ENCODE measurements at places on chromosomes 5 and 9.

DNA sequence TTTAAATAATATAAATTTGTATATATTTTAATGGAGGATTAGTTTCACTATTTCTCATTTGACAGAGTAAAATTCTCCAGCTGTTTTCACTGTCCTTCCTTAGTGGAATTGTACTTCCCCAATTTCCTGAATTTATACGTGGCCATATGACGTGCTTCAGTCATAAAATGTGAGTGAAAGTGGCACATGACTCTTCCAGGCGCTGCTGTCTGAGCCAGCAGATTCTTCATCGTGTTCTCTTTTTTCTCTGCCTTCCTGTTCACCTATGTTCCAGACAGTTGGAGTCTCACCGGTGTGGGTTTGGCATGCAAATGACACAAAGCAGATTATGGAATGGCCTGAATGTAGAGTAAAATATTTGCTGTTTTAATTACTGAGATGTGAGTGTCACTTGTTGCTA, 684.1 kb downstream of the SEMA5A start:
- no peak for DNase-seq

DNA sequence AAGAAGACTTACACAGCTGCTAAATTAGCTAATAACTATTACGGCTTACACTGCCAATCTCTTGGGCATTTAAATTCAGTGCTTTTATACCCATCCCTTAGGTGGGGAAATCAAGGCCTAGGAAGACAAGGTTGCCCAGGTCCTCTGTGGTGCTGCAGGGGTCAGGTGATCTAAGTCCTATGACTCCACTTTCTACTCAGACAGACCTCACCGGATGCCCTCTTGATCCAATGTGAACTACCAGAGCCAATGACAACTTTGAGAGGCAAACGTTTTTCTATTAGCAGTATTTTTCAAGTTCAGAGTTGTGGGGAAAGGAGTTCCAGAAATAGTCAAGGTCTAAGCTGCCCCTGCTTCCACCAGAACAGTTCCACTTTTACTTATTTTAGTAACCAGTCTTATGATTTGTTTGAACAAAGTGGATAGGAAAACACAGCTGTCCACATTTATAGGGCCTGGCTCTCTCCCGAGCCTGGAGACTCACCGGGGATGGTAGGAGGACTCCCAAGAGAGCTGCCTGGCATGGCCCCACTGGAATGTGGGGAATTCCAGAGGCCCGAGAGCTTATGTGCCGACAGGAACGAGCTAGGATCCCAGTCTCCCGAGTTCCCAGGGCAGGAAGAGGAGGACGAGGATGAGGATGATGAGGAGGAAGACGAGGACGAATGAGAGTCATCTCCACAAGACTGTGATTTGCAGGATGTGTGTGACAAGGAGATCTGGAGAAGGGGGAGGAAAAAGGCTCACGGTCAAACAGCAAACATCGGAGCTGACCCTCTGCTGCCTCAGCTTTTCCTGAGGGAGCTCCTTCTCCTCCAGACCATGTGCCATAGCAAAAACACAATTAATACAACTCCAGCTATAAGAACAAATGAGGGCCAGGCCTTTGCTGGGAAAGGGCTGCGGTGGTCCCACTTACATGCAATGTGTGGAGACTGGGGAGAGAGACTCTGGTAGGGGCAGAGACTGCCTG, 16.7 kb downstream of the FAM193B start:
- no peak for DNase-seq

GRCh38 chr5:71697967-71698366, 21.1 kb upstream of the CARTPT start:
- DNase-seq = no peak

- DNase-seq = no peak
Observed at GRCh38 chr9:93479726-93480125, 26.3 kb upstream of the FAM120AOS start.

GRCh38 chr9:79477955-79478771, 93.6 kb upstream of the TLE4 start:
- DNase-seq = no peak

DNA sequence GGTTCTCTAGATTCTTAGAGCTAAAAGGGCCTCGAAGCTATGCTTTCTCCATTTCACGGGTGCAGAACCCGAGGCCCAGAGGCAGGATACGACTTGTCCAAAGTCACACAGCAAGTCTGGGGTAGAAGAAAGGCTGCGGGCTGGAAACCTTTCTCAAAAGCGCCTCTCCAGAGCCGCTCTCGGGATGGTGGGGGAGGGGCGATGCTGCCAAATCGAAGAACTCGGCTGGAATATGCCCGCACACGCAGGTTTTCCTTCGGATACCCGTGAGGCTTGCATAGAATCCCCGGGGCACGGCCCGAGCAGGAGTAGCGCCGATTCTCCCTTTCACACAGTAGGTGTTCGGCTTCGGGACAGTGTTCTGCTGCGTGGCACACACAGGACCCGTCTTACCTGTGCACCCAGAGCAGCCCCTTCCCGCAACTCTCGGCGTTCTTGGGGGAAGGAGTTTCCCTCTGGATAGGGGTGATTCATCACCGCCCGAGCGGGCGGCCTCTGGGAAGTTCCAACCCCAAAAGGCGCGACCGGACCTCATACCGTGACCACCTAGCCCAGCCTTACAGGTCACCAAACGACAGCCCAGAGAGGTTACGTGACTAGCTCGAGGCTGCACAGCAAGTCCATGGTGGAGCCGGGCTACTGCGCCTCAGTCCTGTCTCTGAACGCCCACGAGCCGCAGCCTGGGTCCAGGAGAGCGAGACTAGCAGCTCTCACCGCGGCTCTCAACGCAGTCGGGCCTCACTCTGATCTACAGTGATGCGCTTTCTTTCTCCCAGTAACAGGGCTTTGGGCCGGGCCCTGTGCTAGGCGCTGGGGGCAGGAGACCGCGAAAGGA, 4.1 kb downstream of the PAX5 start:
- DNase-seq = no peak

- no peak for DNase-seq
Observed at GRCh38 chr9:133682818-133683585, 46.8 kb downstream of the DBH start.

DNA sequence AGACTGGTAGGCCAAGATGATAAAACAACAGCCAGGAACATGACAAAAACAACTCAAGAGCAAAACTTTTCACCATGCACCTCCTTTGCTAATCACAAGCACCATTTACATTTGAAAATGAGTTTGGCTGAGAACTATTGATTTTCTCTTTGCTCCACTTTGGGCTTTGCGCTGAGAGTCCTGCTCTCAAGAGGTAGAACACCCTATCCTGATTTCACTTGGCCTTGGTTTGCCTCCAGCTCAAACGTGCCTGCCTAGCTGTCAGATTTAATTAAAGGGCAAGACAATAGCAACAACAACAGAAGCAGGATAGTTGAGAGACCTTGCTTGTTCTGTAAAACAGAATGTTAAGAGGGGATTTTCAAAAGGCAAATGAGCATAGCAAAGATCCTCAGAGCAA, 128.2 kb upstream of the ASTN2 start:
- DNase-seq = no peak

DNA sequence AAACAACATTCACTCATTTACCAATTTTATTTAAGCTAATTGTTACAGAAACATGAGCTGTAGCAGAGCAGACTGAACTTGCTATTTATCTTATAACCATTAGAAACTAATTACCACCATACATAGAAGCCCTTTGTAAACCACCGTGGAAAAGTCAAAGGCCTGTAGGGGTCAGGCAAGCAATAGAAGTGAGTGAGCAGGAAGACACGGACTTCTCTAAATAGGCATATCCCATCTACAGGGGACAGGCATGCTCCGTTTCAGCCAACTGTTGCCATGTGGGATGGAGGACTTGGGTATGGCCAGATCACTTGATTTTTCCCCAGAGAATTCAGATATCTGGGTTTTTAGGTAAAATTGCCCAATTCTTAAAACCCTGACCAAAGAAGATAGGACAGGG, 44.8 kb downstream of the PRRC1 start:
- no peak for DNase-seq

- DNase-seq = no peak
Observed at GRCh38 chr9:102497709-102498108, 497.4 kb upstream of the CYLC2 start.

DNA sequence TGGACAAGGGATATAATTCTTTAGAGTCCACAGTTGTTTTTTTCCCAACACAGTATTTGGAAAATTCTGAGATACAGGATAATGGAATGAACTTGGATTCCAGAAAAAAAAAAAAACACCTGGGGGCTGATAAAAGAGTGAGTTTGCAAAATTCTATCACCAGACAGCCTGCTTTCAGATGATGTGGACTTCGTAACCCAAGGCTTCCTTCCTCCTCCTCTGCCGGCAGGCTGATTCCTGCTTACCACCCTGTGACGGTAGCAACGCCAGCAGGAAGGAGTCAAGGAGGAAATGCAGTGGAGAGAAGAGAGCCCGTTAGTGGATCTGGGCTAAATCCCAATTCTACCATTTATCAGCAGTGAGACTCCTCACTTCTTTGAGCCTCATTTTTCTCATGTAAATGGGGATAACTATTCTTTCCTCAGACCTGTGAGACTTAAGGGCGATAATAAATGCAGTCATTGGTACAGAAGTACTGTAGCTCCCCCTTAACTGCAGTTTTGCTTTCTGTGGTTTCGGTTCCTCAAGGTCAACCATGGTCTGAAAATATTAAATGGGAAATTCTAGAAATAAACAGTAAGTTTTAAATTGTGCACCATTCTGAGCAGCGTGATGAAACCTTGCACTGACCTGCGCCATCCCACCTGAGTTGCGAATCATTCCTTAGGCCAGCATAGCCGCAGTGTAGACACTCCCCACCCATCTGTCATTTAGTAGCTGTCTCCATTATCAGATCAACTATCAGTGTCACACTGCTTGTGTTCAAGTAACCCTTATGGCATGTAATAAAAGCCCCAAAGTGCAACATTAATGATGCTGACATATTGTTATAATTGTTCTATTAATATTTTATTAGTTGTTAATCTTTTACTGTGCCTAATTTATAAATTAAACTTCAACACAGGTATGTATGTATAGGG, 71.4 kb downstream of the DCP2 start:
- no peak for DNase-seq
